ENCODE measurements at places on chromosomes 13 and 19. TPM values are rescaled to one million over a fixed set of nuclear protein-coding genes. Genes with fewer than 3 reads are reported as not detected.

DNA sequence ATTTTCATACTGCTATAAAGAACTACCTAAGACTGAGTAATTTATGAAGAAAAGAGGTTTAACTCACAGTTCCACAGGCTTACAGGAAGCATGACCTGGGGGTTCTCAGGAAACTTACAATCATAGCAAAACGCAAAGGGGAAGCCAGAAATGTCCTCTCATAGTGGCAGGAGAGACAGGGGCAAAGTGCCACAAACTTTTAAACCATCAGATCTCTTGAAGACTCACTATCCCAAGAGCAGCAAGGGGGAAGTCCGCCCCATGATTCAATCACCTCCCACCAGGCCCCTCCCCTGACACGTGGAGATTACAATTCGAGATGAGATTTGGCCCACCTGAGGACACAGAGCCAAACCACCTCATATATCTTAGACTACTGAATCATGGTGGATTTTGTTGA, 198.7 kb downstream of the KCTD12 start:
- no peak overlapping the region for H3K27ac ChIP-seq
- no peaks in the 10 kb centered on the region for H3K27me3 ChIP-seq
- no peaks in the 10 kb centered on the region for H3K4me1 ChIP-seq
- H3K4me3 ChIP-seq: no peak overlapping the region
- peak; percentile 26 for DNase-seq

- no peaks in the 10 kb centered on the region for H3K27me3 ChIP-seq
- H3K4me3 ChIP-seq: no peak overlapping the region
These were observed 182.1 kb downstream of the POSTN start for GRCh38 chr13:37416291-37417059.

DNA sequence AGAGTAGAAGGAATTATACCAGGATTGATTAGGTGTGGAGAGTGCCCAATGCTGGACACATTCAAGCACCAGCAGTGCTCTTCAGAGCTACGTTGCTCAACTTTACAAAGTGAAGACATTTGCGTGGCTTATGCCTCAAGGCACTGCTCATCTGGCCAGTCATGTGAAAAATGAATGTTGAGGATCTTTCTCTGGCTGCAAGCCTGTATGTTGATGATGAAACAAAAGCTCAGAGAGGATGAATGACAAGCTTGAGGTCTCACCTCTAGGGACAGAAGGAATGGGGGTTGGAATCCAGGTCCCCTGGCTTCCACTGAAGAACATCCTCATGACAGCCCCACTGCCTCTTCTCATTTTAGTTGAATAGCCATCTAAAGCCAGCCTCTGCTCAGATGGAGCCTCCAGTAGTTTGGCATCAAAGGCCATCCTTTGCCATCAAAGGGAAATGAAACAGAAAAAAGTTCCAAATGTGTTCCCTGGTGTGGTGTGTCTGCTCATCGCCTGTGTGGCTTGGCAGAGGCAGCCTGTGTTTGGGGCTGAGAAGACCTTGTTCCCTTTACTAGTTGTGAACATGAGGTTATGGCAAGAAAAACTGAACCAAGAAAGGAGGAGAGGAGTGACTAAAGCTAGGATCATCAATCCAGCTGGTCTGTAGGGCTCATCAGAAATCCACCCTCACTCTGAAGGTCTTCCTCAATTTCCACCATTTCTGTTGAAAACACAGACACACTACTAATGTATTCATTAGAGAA, 114.0 kb upstream of the KL start:
- H3K4me1 ChIP-seq: no peaks in the 10 kb centered on the region
- H3K27me3 ChIP-seq: no peaks in the 10 kb centered on the region
- H3K36me3 ChIP-seq: no peaks in the 10 kb centered on the region
- DNase-seq: peak; percentile 46

DNA sequence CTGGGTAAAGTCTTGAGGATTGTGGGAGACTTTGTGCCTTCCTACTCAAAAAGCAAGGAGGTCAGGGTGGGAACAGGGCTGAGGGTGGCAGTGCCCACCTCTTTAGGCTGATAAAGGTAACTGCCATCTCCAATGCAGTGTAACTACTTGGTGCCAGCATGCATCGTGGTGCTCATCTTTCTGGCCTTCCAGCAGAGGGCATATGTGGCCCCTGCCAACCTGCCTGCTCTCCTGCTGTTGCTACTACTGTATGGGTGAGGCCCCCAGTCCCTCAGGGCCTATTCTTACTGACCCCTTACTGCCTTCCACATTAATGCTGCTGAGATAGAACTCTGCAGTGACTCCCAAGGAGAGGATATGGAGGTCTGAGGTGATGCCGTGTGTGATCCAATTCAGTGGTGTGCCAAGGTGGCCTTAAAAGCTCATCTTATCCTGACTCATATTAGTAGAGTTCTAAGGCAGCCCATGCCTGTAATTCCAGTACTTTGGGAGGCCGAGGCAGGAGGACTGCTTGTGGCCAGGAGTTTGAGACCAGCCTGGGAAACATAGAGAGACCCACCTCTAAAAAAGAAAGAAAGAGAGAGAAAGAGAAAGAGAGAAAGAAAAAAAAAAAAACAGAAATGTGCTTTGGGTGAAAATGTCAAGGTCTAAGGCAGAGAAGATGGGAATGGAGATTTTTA, 9.7 kb upstream of the ARHGAP45 start:
- H3K4me1 ChIP-seq: no peaks in the 10 kb centered on the region
- H3K4me3 ChIP-seq: no peak overlapping the region

ZNF534 gene
- total RNA-seq: not detected

ETHE1 gene
- 16.7 TPM for total RNA-seq
